ENCODE measurements at places on chromosomes 13 and 19.

DNA sequence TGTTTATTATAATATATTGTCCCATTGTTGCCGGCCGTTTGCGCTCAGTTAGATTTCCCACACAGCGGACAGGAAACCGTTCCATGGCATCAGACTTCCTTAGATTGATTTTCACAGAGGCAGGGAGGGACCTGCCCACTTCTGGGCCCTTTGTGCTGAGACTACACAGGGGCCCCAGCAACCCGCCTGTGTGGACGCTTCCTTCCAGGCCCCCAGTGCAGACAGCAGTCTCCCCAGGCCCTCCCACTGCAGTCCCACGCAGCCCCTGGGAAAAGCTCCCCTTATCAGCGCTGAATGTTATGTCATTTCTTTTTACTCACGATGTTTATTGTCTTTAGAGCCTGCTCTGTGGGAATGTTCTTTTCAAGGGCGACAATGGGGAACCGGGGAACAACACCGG, 351.7 kb upstream of the ARGLU1 start:
- no peak for DNase-seq

GRCh38 chr13:45838171-45838745, 13.3 kb downstream of the SIAH3 start:
- DNase-seq: no peak

DNA sequence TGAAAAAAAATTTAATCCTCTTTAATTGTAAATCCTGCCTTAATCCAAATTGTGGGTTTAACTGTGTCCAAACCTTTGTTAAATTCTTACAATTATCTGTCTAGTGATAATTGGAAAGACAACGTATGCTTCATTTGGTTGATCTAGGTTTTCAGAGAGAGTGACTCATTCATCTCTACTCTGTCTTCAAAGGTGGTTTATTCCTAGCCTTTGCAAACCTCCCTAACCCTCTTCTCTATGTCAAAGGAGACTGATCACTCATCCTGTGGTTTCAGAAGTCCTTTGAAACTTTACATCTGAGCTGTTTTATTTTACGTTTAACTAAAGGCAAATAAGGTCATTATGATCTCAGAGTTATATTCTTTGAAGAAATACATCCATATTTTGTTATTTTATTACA, 8.8 kb upstream of the OXGR1 start:
- no peak for DNase-seq

GRCh38 chr19:21883516-21883915, 47.5 kb upstream of the ZNF43 start:
- DNase-seq: no peak

- no peak for DNase-seq
Observed at GRCh38 chr13:25170554-25171111, 1.5 kb downstream of the AMER2 start.
